RWPE2 (cell line): ENCODE measurements at places on chromosomes 5 and 9.

DNA sequence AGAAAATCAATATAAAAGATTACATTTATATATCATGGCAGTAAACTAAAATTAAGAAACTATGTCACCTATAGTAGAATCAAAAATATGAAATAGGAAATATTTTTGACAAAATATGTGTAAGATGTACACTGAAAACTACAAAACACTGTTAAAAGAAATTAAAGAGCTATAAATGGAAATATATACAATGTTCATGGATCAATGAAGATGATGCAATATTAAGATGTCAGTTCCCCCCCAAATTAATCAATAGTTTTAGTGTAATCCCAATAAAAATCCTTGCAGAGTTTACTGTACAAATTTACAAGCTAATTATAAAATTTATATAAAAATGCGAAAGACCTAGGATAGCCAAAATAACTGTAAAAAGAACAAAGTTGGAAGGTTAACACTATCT is 173.0 kb upstream of the ADRA1B start:
- no peak for DNase-seq

DNA sequence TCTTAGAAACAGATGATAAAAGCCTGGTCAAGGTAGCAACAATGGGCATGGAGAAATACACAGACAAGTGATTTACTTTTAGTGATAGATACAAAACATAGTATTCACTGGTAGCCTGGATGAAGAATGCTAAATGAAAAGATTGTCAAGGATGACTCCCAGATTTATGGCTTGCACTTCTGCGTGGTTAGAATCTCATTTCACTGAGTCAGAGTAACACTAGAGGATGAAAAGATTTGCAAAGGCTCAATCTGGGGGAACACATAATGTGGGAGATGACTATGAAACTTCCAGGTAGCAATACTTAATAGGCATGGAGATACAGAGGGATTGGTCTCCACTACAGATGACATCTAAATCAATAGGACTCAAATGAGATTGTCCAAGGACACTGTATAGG is 38.4 kb downstream of the AGTPBP1 start:
- no peak for DNase-seq

GRCh38 chr5:58998544-58998943 is 415.7 kb downstream of the RAB3C start:
- no peak for DNase-seq

DNA sequence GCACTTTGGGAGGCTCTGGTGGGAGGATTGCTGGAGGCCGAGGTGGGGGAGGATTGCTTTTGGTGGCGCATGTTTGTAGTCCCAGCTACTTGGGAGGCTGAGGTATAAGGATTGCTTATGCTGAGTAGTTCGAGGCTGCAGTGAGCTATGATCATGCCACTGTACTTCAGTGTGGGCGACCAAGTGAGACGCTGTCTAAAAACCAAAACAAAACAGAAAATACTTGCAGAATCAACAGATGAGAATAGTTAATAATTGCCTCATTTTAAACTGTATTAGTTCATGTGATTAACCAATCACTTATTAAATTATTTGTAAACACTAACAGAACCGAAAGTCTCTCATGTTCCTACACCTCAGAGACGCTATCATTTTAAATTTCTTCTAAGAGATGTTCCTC is 118.1 kb downstream of the CCDC171 start:
- no peak for DNase-seq

- DNase-seq, result no peak
Observed at GRCh38 chr9:97752274-97752673, 55.1 kb upstream of the XPA start.

DNA sequence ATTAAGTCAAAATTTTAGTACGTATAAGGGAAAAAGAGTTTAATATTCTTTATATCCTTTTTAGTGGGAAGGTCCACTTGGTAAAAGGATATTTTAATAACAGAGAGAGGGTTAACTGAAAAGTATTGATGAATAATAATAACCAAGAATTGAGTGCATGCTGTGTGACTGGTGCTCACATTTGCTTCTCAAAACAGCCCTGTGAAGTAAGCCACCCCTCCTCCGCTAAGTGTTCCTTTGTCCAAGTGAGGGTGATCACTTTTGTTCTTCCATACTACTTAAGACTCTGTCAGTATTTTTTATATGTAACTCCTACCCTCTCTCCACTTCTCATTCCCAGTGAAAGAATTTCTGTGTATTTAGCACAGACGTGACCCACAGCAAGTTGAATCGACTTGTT is 51.5 kb downstream of the SLC44A1 start:
- no peak for DNase-seq

DNA sequence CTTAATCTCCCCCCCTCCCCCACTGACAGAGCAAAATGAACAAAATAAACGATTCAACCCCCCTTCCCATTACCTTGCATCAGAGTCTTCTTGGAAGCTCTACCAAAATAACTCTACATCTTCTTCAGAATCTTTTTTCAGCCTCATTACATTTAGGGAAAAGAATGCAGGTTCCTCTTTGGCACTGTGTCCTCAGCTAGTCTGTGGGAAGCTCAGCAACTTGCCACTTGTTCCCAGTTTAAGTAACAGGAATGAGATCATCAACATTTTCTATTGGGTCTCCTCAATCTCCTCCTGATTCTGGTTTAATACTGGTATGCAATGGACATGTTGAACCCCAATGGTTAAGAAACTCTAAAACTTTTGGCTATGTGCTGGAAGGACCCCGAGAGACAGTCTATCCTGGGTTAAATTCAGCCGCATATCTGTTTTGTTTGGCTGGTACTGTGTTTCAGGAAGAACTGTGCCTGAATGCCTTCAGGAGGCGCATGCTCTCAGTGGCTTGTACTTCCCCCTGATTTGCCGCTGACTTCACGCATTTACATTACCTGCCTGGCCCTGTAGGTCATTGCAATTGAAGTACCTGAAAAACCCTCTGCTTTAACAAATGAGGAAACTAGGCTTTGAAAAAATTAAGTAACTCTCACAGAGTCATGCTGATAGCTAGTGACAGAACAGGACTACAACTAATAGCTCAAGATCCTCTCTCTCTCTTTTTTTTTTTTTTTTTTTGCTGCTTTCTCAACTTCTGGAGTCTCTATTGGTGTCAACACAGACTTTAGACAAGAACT is 78.1 kb upstream of the HMHB1 start:
- no peak for DNase-seq

- DNase-seq, result no peak
Observed at GRCh38 chr9:94668418-94668927, 29.2 kb upstream of the FBP1 start.

- DNase-seq, result no peak
Observed at GRCh38 chr5:60162441-60162840, 268.9 kb upstream of the PDE4D start.

DNA sequence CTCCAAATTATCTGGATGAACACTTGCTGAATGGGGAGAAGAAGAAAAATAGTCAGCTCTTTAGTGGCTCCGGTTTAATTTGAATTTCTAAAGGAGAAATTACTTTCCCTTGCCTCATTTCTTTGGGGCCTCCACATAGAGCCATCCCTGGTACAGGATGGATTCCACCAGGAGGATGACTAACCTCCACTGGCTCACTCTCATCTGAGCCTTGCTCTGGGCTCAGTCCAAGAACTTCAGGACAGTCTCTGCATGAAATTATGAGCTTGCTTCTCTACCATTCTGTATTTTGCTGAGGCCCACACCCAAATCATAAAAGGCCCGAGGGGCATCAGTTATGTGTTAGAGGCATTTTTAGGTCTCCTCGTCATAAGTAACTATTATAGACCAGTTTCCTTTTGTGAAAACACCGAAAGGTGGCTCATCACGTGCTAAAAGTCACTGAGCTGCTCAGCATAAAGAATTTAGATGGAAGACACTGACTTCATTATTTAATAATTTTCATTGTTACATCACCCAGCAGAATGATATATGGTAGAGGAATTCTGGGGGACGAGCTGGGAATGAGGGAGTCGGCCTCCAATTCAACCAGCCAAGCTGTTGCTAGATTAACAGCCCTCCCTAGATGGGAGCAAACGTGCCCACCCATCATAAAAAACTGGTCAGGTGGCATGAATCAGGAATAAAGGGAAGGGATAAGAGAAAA is 222.1 kb downstream of the TARS1 start:
- DNase-seq, result no peak
